ENCODE measurements at places on chromosomes 3 and 15.

DNA sequence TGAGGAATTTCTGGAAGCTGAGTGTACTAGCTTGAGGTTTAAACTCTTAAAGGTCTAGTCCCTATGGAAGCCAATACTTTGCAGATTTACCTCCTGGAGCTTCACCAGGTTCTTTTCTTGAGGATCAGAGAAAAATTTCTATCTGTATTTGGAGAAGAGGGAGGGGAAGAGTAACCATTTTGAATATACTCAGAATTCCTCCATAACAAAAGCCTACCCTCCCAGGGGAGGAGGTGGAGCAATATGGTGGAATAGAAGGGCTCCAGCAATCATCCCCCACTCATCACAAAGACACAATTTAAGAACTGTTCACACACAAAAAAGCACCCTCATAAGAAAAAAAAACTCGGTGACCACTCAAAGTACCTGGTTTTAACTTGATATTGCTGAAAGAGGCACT, 36.0 kb upstream of the PEX5L start:
- no peak for DNase-seq

- DNase-seq = no peak
These were observed 103.0 kb downstream of the CORO2B start for GRCh38 chr15:68681836-68682235.

DNA sequence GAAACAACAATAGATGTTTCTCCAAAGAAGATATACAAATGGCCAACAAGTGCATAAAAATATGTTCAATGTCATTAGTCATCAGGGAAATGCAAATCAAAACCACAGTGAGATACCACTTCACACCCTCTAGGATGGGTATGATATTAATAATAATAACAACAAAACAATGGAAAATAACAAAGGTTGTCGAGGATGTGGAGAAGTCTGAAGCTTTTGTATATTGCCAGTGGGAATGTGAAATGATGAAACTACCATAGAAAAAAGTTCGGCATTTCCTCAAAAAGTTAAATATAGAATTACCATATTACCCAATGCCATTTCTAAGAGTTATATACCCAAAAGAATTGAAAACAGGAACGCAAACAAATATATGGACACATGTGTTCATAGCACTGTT, 10.8 kb downstream of the BHLHE40 start:
- no peak for DNase-seq

- no peak for DNase-seq
These were observed 19.1 kb upstream of the PLCH1 start for GRCh38 chr3:155763870-155764463.

DNA sequence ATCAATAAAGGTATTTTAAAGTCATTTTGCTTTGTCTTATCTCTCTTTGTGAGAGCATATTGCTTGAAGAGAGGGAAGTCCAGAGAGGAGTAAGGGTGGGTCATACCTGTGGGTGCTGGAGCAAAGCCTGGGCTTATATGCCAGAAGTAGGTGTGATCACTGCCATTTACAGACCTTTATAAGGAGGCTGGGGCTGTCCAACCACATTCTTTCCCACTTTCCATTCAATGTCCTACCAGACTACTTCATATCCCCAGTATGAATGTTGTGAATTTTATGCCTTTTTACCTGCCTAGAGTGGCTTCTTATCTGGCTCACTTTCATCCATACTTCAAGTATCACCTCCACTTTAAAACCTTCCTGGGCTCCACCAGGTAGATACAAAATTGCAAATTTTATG, 39.4 kb upstream of the ST6GAL1 start:
- no peak for DNase-seq

DNA sequence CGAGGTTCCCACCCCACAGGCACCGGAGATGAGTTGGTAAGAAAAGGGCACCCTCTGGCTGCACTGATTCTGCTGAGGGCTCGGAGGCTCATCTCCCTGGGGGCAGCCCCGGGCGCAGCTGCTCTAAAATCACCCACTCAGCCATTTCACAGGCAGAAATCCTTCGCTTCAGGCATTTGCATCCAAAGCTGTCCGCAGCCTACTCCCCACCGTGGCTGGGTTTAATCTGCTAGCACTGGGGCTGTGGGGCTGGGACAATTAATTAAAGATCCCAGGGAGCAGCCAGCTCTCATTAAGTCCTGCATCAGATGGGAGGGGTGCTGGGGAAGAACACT, 104.3 kb upstream of the PRR20G start:
- no peak for DNase-seq

DNA sequence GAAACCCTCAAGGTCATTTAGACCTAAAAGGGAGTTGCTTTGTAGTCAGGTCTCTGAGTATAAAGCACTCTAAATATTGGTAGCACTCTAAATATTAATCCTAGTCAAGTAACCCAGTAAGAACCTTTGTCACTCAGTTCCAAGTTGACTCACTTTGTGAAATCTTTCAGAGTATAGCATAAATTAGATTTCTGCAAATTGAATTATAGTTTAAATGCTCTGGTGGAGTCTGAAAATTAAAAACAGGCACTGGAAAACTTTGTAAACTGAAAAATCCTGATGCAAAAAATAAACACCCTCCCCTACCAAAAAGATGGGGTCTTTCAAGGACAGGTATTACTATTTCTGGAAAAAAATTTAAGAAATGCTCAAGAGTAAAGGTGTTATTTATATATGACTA, 196.3 kb upstream of the FEZF2 start:
- no peak for DNase-seq

- DNase-seq = no peak
These were observed 32.5 kb downstream of the GASK1A start for GRCh38 chr3:43011638-43012037.

- DNase-seq = no peak
These were observed 26.8 kb upstream of the NANOGP8 start for GRCh38 chr15:35111861-35112260.

DNA sequence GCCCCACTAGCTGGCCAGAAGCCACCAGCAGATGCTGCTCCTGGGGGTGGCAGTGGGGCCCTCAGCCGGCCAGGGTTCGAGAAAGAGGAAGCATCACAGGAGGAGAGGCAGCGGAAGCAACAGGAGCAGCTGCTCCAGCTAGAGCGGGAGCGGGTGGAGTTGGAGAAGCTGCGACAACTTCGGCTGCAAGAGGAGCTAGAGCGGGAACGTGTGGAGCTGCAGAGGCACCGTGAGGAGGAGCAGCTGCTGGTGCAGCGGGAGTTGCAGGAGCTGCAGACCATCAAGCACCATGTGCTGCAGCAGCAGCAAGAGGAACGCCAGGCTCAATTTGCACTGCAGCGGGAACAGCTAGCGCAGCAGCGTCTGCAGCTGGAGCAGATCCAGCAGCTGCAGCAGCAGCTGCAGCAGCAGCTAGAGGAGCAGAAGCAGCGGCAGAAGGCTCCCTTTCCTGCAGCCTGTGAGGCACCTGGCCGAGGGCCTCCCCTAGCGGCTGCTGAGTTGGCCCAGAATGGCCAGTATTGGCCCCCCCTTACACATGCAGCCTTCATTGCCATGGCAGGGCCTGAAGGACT, 17.5 kb upstream of the APEH start:
- DNase-seq = no peak

- DNase-seq = no peak
These were observed 6.4 kb downstream of the PFN2 start for GRCh38 chr3:149964291-149964690.

- DNase-seq = no peak
These were observed 85.1 kb upstream of the MYRIP start for GRCh38 chr3:39724233-39724846.

- DNase-seq = no peak
These were observed 1.3 kb downstream of the ZNF710 start for GRCh38 chr15:90002428-90002844.

GRCh38 chr3:14537590-14538450, 2.3 kb downstream of the GRIP2 start:
- no peak for DNase-seq

GRCh38 chr3:2862366-2862765, 247.8 kb downstream of the IL5RA start:
- DNase-seq = no peak

- no peak for DNase-seq
These were observed 106.7 kb downstream of the ZNF621 start for GRCh38 chr3:40631341-40631995.

- DNase-seq = peak; percentile 68
These were observed 6.0 kb upstream of the SRP14 start for GRCh38 chr15:40044717-40045571.

- DNase-seq = no peak
These were observed 77.6 kb upstream of the ALDH1L1 start for GRCh38 chr3:126257984-126258383.

GRCh38 chr15:82044373-82045178, 1.2 kb downstream of the MEX3B start:
- peak; percentile 51 for DNase-seq

GRCh38 chr3:158330870-158331269, 221.0 kb downstream of the RSRC1 start:
- no peak for DNase-seq

DNA sequence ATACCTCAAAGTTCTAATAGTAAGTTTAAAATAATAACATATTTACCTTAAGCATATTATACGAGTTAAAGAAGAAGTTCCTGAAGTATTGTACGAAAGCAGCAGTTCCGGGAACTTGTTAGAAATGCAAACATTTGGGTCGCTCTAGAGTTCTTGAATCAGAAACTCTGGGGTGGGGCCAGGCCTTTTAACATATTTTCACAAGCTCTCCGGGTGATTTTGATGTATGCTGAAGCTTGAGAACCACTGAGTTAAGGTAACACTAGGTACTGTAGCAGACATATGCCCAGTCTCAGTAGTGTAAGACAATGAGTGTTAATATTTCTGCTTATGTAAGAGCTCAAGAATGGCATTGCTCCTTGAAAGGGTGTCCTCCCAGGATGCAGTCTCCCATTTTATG, 461.1 kb downstream of the C3orf38 start:
- DNase-seq = no peak

- DNase-seq = no peak
These were observed 58.3 kb upstream of the SKOR1 start for GRCh38 chr15:67766968-67767367.

DNA sequence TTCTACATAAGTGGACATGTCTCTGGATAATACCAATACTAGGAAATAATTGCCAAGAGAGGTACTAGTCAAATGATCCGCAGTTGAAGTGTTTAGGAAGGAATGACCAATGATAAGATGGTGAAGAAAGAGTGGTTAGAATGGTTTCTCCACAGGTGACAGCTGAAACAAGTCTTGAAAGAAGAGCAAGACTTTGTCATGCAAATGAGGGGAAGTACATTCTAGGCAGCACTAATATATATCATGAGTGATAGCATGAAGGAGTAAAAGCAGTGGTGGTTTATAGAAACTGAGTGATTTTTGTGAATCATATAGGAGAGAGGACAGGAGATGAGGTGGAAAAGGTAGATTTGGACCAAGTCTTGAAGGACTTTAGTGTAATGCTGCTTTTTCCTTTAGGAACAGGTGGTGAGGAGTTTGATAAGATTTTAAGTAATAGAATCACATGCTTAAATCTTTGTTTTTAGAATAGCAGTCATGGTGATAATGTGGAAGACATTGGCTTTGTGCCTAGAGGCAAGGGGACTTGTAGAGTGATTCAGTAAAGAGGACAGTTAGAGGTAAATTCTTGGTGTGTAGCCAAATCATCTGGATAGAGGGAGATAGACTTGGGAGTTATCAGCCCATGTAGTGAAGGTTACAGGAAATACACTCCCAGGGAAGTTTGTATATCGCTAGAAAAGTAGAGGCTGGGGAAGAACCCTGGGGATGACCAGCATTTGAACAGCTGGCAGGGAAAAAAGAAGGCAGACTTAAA, 31.9 kb downstream of the SLMAP start:
- DNase-seq = no peak

DNA sequence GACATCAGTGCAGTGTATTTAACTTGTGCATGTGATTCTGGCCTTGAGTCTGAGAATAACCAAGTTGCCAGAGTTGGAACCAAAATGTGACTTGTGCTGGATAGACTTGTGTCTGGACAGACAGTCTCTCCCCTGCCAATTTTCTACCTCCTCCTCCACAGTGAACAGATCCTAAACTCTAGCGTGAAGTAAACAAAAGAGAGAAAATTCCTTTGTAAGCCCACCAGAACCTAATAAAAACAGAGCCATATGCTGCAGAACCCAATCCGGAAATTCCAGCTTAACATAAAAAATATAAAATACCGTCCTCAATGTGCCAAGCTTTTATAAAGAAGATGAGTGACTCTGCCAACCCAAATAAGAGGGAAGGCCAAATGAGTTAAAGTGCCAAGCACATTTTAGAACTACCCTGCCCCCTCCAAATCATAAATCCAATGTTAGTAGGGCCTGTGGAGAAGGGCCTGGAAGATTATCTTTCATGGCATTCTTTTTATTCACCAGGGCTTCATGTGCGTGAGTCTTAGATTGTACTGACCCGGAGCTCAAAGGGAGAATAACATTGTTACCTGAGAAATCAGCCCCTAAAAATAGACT, 344.6 kb upstream of the PROK2 start:
- DNase-seq = no peak

DNA sequence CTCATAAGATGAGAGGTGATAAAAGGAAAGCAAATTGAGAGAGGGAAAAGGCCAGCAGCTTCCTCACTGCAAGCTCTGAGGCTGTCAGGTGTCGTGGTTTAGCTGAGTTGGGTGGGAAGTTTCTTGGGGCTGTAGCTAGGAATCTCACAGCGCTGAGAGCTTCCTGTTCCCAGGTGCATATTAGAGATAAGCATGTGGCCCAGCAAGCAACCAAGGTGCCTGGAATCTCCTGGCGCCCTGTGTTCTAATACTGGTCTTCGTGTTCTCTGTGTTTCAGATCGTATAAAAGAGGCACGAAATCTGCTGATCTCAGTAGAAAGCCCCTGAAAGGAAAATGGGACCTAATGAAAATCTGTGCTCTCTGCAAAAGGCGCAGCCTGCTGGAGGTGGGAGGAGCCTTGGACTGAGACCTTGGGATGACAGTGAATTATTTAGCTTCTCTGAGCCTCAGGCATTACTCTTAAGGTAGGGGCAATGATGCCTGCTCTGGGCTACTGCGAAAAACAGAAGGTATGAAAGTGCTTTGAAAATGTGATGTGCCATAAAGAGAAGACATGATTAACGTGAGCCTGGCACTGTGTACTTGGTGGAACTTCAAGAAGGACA, 499.9 kb downstream of the TBL1XR1 start:
- DNase-seq = no peak

DNA sequence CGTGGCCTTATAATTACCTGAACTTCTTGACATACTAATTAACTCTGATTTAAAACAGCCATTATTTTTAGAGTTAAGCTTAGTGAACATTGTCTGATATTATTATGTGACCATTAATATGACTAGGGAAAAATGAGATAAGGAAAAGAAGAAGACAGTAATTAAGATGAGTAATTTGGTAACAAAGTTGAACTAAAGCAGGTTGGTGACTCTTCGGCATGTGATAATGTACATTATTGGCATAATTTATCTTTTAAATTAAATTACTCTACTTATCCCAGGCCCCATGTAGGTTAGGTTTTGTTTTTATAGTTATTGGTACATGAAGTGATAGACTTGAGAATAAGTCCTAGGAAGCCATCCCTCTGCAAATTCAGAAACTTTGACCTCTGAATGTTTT, 249.7 kb upstream of the CFAP20DC start:
- no peak for DNase-seq

DNA sequence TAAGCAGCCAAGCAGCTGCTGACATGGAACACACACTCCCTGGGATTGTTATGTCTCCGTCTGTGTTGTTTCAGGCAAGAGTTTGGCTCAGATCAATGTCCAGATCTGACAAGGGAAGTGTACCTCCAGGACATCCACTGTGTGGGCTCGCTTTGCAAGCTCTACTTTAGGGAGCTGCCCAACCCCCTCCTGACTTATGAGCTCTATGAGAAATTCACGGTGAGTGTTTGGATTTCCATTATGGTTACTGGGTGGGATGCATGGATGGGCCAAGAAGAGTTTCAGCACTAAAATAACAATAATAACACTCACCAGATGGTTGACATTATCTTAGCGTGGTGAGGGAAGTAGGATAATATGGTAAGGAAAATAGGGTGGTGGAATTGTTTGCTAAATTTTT, 74.1 kb downstream of the ARHGAP31 start:
- DNase-seq = no peak
